ENCODE measurements at places on chromosomes 1 and 21.

DNA sequence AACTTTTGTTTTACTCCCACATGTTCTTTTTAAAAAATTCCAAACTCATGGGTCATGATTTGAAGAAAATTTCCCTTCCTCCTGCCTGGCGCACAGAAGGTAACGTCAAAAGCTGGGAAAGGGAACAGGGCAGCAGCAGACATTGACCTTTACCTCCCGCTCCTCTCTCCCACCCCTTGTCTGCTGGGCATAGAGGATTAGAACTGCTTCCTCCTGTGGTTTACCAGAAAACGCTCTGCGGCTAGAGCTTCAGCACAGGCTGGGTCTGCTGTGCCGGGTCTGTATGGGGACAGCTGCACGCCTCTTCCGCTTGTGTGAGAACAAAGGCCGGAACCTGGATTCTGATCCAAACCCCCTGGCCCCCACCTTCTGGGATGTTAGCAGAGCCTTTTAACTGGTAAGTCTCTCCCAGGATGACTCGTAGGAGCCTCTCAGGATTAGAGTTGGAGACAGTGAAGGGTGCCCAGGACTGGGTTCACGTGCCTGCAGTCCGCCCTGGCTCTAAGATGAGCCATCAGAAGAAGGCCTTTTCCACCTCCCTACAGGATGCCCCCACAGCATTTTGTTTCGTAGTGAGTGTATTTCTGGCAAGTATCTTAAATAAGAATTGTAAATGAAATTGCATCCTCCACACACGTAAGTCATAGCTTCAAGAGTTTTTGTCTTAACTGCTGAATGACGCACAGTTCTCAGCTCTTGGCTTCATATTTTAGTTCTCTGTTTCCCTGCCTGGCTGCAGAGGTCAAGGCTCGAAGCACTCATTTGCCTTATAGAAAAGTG is 5.2 kb downstream of the H6PD start:
- DNase-seq = no peak

DNA sequence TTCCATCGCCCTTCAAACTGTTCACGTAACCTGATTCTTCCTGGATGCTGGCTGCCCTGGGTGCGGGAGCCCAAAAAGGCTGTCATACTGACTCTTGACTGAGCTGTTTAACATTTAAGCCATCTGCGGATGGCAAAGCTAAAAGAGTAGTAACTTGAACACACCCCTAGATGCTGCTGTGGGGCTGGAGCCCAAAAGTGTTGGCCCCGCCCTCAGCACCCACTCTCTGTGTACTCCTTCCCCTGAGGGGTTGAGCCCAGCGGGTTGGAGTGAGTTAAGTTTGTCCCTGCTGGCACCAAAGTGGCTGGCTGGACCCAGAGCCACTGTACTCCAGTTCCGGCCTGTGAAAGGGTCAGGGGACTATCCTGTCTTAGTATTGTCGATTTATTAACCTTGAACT is 640.6 kb downstream of the PTPRU start:
- DNase-seq = peak; percentile 71

- DNase-seq = no peak
Measured at GRCh38 chr1:34176830-34177603, at the start of gene C1orf94. Gene C1orf94 (plus strand): TSS chr1:34176907. CDS start chr1:34177790, 883 bp downstream.

- DNase-seq = no peak
Measured at GRCh38 chr1:158098256-158098655, 82.4 kb upstream of the CD1D start.

GRCh38 chr1:231021540-231022031 is 18.5 kb downstream of the FAM89A start:
- no peak for DNase-seq

DNA sequence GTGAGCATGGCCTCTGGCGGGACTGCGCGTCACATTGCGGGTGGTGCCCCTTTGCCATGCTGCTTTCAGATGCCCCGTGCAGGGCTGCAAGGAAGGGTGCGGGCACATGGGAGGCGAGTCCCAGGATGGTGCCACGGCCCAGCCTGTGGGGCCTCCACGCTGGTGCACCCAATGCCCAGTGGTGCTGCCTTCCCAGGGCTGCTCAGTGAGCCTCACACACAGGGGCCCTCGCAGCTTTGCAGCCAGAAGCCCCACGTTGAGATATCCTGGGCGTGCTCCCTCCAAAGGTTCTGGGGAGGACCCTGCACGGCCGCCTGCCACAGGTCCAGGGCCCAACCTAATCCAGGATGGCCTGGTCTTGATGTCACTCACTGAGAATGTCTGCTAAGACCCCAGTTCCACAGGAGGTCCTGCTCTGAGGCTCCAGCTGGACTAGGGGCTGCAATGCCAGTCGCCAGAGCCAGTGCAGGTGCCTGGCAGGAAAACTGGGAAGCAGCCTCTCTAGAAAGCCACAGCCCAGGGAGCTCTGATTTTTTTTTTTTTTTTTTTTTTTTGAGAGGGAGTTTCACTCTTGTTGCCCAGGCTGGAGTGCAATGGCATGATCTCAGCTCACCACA is 34.1 kb upstream of the PRSS38 start:
- no peak for DNase-seq

GRCh38 chr1:181122222-181122621 is 33.7 kb downstream of the IER5 start:
- no peak for DNase-seq

- DNase-seq = no peak
Measured at GRCh38 chr21:33368124-33368523, 35.1 kb upstream of the IFNGR2 start.

GRCh38 chr1:156949127-156949526 is 28.7 kb downstream of the LRRC71 start:
- DNase-seq = no peak

GRCh38 chr1:39102537-39103327 is 76.6 kb downstream of the NDUFS5 start:
- peak; percentile 59 for DNase-seq

DNA sequence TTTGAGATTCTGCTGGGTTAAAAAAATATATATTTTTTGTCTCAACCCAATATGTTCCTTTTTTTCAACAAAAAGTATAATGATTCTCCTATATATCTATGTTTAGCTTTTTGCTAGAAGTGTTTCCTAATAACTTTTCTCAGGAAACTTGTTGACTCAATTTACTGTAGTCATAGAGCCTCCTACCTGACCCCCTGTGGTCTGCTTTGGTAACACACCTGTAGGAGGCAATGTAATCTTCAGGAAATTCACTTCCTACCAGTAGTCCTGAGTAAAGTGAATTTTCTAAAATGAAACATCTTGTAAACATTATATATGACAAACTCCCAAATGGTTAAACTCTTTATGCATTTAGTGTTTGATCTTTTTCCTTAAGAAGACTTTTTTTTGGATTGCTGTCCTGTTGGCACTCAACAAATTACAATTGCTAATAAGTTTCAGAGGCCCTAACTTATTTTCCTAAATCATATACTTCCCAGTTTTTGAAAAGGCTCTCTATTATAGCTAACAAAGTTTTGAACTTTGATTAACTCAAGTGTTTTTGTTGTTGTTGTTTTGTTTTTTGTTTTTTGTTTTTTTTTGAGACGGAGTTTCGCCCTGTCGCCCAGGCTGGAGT is 118.3 kb downstream of the OLFML2B start:
- DNase-seq = no peak
